ENCODE measurements at places on chromosomes 12 and 14. TPM values are rescaled to one million over a fixed set of nuclear protein-coding genes. Genes with fewer than 3 reads are reported as not detected.

DNA sequence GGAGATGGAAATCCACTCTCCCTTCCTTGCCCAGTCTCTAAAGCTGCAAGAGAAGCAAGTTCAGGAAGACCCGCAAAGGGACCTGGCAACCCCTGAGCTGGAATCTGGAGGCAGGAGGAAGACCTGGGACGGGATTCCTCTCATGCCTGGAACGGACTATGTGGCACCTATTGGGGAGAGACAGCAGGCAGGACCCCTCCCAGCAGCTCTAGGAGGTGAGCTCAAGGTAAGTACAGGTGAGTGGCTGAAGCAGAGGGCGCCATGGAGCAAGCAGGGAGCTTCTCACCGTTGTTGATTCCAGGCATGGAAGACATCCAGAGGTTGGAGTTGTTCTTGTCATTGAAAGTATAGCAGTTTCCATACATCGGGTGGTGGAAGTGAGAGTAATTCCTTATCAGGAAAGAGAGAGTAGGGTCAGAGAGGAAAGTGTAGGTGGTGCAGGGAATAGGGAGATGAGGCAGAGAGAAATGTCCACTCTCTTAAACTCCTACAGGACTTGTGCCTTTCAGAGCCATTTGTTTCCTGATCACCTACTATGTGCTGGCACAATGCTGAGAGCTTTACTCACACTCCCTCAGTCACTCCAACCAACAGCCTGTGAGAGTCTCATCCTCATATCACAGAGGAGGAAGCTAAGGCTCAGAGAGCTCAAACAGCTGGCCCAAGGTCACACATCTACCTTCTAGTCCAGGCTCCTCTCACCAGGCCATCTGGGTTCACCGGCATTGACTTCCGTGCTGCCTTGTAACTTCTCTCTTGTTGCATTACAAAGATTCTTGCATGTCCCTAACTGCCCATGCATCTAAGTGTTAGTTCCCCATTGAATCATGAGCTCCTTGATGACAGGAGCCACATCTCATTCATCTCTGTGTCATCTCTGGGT, 13.9 kb upstream of the TNFRSF1A start:
- no peak for DNase-seq

DNA sequence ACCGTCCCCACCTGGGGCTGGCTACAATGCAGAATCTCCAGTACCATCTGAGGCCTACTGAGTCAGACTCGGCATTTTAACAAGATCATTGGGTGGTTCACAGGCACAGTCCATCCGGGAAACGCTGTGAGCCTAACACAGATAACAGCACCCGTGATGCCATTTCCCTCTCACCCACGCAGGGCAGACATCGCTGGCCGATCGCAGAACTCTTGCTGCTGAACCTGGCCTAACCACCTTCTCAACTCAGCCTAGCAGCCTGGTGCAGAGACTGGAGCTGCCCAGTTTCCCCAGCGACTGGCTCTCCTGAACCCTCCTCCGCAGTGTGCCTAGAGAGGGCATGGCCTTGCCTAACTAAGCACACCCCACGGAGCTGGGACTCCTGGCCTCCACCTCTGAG, 83.3 kb downstream of the NCOR2 start:
- DNase-seq, result no peak

- no peak for DNase-seq
These were observed 20.4 kb downstream of the MAP3K12 start for GRCh38 chr12:53478865-53479264.

DNA sequence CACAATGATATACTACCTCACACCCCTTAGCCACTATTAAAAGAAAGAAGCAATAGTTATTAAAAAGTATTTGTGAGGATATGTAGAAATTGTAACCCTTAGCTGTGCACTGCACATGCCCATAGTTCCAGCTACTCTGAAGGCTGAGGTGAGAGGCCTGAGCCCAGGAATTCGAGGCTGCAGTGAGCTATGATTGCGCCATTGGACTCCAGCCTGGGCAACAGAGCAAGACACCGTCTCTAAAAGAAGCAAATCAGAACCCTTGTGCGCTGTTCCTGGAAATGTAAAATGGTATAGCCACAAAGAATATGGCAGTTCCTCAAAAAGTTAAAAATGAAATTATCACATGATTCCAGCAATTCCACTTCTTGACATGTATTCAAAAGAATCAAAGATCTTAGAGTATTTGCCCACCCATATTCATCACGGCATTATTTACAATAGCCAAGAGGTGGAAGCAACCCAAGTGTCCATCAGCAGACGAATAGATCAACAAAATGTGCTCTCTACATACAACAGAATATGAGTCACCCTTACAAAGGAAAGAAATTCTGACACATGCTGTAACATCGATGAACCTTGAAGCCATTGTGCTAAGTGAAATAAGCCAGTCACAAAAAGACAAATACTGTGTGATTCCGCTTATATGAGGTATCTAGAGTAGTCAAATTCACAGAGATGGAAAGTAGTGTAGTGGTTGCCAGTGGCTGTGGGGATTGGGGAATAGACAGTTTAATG, 23.7 kb upstream of the YLPM1 start:
- no peak for DNase-seq

- DNase-seq, result no peak
These were observed 14.0 kb downstream of the RTRAF start for GRCh38 chr14:52003324-52003723.

GRCh38 chr14:29078810-29079522, 312.4 kb downstream of the FOXG1 start:
- DNase-seq, result no peak

GRCh38 chr12:51593539-51593938, 2.5 kb downstream of the SCN8A start:
- no peak for DNase-seq

Gene RNU6-7
- polyA plus RNA-seq, result not detected

Gene OASL
- polyA plus RNA-seq, result 2.8 TPM

DNA sequence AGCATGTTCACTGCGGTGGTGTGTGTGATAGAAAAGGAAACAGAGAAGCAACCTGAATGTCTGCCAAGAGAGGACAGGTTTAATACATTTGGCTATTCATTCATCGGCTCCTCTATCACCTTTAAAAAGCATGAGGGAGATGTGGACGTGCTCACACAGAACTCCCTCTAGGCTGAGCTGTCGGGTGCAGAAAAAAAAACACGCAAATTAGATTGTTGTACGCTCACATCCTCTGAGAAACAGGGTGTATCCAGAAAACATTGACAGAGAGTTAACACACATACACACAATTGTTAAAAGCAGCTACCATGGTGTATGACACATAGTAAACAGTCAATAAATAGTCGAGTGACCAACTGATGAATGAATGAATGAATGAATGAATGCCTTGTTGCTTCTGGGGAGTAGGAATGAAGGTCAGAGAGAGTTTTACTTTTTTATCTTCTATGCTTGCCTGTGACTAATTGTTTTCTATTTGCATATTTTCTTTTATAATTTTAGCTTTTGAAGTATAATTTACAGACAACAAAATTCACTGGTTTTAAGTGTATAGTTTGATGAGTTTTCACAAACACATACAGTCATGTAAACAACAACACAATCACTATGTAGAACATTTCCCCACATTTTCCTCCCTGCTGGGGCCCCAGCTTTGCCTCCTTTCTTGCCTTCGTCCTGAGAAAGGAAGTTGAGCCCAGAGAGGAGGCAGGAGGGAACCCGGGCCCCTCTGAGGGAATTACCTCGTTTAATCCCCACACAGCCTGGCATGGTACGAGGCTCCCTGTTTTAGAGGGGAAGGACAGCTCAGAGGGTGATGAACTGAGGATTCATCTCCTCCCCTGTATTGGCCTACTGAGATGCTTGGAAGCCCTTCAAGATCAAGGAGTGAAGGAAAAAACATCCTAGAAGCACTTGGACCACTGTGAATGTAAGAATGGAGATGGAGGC, 19.7 kb upstream of the FAM222A start:
- DNase-seq, result no peak

Gene FAM234B
- polyA plus RNA-seq, result 9.4 TPM

DNA sequence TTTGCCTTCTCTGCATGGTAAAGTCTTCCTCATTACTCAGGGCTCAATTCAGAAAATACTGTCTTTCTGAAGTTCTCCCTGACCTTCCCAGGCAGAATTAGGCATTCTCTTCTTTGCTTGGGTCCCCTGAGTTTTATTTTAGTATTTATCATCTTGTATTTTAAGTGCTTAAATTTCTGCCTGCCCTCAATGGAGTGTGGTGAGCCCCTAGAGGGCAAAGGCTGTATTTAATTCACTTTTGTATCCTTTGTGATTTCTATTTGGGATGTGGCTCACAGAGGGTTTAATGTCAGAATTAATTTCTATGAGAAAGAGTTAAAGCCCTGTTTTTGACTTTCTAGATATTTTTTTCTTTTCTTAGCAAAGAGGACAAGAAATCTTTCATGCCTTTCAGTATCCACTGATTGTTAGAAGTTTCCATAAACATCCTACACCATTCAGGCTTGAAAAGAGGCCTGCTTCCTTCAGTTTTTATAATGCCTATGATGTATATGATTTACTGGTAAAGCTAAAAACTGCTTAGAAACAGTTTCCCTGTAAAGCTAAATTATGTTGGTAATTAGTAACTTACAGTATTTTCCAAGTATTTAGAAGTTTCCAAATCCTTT, 55.6 kb upstream of the PTPRB start:
- DNase-seq, result no peak

Gene IFI27L1
- polyA plus RNA-seq, result 21.5 TPM

Gene KRT78
- not detected for polyA plus RNA-seq

Gene ADCY4
- polyA plus RNA-seq, result 19.7 TPM

GRCh38 chr12:1001507-1001906, 10.5 kb downstream of the ERC1 start:
- DNase-seq, result no peak

- DNase-seq, result peak; percentile 42
These were observed 62.5 kb downstream of the DRAM1 start for GRCh38 chr12:101939856-101940265.

DNA sequence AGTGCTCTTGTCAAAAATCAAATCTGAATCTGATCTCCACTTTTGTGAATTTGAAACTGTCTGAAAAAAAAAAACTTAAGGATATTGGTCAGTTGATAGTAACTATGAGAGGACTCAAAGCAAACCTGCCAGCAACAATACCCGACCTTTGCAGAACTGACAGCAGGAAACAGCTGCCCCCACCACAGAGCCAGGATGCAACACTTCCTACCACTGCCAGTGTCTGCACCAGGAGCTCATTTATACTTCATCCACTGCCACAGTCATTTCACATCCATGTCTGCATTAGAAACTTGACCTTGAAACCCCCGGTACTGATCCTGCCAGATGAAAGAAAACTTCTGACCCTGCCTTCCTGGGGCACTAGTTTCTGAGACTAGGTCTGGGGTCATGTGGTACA, 27.4 kb upstream of the RXYLT1 start:
- DNase-seq, result no peak

- DNase-seq, result no peak
These were observed 60.8 kb upstream of the NEDD1 start for GRCh38 chr12:96846293-96846692.

GRCh38 chr12:54228471-54228870, 39.7 kb upstream of the SMUG1 start:
- no peak for DNase-seq

Gene SLC10A1
- polyA plus RNA-seq, result not detected

DNA sequence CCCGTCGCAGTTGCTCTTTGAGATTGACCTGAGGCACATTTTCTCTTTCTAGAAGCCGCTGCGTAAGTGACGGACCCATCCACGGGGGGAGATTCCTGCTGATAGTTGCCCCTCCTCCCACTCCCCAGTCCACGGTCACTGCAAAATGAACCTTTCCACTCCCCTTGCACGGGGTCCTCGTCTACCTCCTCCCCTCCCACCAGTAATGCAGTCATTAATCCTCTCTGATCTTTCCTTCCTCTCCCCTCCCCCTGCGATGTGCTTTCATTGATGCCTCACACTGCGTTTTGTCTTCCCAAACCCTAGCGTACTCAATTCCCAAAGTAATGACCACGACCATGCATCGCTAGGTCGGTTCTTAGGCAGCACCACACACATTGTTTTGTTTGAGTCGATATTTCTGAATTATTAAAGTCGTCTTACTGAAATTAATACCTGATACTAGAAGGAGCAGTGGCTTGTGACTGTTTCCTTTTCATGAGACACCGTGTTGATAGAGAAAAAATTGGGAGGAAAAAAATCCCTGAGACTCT, 857 bp downstream of the ETNK1 start:
- peak; percentile 37 for DNase-seq

Gene ABHD4
- polyA plus RNA-seq, result 64.0 TPM

Gene HPD
- polyA plus RNA-seq, result 1.3 TPM

Gene TMEM233
- polyA plus RNA-seq, result 0.48 TPM

DNA sequence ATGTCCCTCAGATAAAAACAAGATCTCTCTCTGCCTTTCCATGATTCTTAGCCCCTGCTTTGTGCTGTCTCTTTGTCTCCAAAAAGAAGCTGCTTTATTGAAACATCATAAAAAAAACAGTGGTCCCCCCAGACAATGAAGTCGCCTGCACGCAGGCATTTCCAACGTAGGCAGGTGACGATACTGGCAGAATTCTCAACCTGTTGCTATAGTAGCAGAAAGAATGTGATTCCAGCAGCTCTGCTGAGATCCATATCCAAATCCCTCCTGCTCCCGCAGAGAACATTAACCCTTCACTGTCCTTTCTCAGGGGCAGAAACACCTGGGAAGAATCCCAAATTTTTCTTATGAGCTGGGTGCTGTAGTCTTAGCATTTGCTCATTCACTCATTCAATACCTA, 84.8 kb downstream of the STON2 start:
- DNase-seq, result no peak

DNA sequence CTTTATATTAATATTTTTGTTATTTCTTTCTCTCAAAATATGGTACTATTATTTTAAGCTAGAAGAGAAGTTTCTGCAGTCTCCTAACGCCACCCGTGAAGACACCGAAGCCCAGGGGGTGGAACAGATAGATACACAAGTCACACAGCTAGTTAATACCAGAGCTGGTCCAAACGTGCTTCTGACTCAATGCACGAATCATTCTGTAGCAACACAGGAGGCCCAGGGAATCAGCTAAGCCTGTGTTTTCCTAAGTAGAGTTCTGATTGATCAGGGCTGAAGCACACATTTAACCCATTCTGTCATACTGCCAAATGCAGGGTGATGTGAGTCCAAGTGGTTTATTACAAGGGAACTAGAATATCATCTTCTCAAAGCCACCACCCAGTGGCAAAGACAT, 116.9 kb upstream of the PWP1 start:
- DNase-seq, result no peak

- DNase-seq, result no peak
These were observed 878.1 kb downstream of the C12orf50 start for GRCh38 chr12:87150969-87151662.
